ENCODE measurements at places on chromosomes 6 and 20. TPM values are rescaled to one million over a fixed set of nuclear protein-coding genes. Genes with fewer than 3 reads are reported as not detected.

FAM162B gene
- 0.32 TPM for total RNA-seq

KHDC1L gene
- total RNA-seq: not detected

ARFGEF3 gene
- total RNA-seq: under 0.01 TPM

BNIP5 gene
- total RNA-seq: under 0.01 TPM

SHLD1 gene
- total RNA-seq: 3.2 TPM

MICB gene
- 3.1 TPM for total RNA-seq

FAM184A gene
- total RNA-seq: under 0.01 TPM

NKX2-2 gene
- under 0.01 TPM for total RNA-seq

ESF1 gene
- 19.0 TPM for total RNA-seq

PHACTR3 gene
- not detected for total RNA-seq

SOX18 gene
- under 0.01 TPM for total RNA-seq

KCNQ5 gene
- total RNA-seq: 0.34 TPM

NELFE gene
- 85.3 TPM for total RNA-seq

C6orf141 gene
- 0.17 TPM for total RNA-seq

CD83 gene
- total RNA-seq: 1.9 TPM

GRM4 gene
- total RNA-seq: under 0.01 TPM

DYNLT2 gene
- total RNA-seq: 0.63 TPM

ADAM33 gene
- total RNA-seq: 68.8 TPM

C20orf141 gene
- not detected for total RNA-seq

FLRT3 gene
- total RNA-seq: 1.6 TPM

KCTD20 gene
- total RNA-seq: 27.6 TPM

C6orf163 gene
- total RNA-seq: 2.4 TPM

GMPR gene
- 4.4 TPM for total RNA-seq

TNFRSF6B gene
- total RNA-seq: 0.52 TPM

VGLL2 gene
- total RNA-seq: not detected

LY6G6C gene
- total RNA-seq: not detected

UBE3D gene
- 3.6 TPM for total RNA-seq

HSP90AB1 gene
- total RNA-seq: 289 TPM

MEP1A gene
- not detected for total RNA-seq

CPNE5 gene
- 0.47 TPM for total RNA-seq

All from bronchial smooth muscle cell (primary cell).